ENCODE measurements at places on chromosomes 11 and 22. TPM values are rescaled to one million over a fixed set of nuclear protein-coding genes. Genes with fewer than 3 reads are reported as not detected.
A peak's percentile ranks its signal among the peaks of the same experiment; 100 is the strongest.

DNA sequence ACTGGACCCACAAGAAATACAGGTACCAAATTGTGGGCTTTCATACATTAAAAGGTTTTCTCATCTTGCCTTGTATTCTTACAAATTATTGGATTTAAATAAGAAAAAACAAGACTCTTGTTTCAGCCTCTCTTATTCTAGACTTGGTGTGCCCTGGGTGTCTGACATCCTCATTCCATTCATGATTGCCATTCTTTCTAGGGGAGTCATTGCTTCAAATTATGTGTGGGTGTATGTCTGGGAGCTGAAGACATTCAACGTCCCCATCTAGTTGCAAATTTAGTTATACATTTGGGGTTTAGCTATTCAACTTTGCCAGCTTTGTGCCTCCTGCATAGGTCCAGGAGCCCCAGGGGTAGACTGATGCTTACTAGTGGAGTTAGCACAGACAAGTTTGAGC lies 18.1 kb downstream of the MAML2 start:
- DNase-seq, result no peak

NNMT gene
- total RNA-seq, result 250 TPM

GRCh38 chr11:2853997-2854560 lies 31.5 kb downstream of the CDKN1C start:
- no peak for DNase-seq

FIBIN gene
- total RNA-seq, result 30.9 TPM

- DNase-seq, result peak; percentile 27
Observed at GRCh38 chr11:84564180-84564866, 1062.8 kb downstream of the DLG2 start.

OR2AT4 gene
- not detected for total RNA-seq

DNA sequence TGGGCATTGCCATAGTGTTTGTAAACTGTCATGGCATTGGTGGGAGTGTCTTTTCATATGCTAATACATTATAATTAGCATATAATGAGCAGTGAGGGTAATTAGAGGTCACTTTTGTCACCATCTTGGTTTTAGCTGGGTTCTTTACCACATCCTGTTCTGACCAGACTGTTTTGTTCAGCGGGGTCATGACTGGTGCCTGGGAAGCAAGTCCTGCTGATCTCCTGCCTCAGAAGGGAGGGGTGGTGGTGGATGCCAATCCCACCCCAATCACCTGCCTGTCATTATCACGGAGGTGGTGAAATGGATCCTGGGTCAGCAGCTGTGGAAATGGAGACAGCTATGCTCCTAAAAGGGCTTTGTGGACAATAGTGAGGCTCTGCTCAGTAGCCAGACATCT lies 31.2 kb downstream of the IL18 start:
- DNase-seq, result no peak

CHID1 gene
- 57.8 TPM for total RNA-seq

DNA sequence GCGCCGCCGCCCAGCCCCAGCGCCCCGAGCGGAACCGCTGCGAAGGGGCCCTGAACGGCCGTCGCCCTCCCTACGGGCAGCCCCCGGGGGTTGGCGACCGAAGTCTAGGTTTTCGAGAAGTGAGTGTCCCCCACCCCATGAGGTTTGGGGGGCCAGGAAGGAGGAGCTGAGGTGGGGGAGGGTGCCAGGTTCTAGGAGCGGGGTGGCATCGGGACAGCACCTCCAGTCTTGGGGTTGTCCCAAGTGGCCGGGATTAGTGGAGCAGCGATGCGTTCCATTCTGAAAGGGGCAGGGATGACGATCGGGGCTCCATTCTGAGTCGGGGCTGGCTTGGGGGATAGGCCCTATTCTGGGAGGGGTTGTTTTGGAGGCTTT lies 408 bp downstream of the PPP2R5B start:
- DNase-seq, result peak; percentile 58

TESMIN gene
- total RNA-seq, result 1.1 TPM

GRCh38 chr11:102560555-102561011 lies 30.0 kb upstream of the MMP7 start:
- peak; percentile 34 for DNase-seq

RRP8 gene
- total RNA-seq, result 22.6 TPM

DNA sequence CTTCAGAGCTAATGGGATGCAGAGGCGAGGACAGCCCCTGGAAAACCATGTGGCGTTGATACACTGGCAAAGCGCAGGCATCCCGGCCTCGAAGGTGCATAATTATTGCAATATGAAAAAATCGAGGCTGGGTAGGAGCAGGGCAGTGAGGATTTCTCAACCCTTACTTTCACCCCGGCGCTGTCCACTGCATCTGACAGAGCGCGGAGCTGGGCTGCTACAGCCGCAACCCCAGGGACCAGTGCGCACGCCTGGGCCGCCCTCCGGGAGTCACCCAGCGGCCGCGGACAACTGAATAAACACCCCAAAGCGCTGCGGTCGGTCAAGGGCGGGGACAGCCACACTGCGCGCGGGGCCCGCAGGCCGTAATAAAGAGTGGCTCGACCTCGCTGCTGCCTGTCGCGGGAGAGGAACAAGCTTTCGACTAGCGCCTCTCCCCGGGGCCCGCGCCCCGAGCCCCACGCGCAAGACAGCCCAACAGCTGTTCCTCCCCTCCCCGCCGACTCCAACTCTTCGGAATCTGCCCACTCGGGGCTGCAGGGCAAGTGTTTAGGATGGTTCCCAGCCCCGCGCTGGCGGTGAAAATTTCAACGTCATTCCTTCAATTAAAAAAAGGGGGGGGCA lies 3.6 kb upstream of the WT1 start:
- peak; percentile 45 for DNase-seq

DNA sequence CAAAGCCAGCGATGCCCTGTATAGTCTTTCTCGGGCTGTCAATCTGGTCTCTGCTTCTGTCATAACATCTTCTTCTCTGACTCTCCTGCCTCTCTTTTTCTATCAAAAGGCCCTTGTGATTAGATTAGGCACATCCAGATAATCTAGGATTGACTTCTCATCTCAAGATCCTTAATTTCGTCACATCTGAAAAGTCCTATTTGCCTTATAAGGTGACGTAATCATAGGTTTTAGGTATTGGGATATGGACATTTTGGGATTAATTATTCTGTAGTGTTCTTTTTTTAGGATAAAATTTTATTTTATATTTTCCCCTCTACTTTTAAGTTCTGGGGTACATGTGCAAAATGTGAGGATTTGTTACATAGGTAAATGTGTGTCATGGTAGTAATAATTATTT lies 480.8 kb upstream of the CCDC90B start:
- no peak for DNase-seq

DNA sequence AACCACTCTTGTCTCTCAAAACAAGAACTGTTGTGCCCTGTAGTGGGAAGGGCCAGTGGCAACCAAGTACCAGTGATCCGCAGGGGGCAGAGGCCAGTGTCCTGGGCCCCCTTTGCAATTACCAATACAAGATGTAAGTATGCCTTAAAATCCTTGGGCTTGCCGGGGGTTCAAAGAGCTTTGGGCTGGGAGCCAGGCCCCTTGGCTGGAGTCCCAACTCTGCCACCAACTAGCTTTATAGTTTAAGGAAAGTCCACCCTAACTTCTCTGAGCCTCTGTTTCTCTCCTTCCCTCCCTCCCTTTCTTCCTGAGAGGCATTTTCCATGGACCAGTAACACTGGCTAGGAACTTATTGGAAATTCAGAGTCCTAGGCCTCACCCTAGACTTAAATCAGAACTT lies 15.5 kb downstream of the CLMP start:
- no peak for DNase-seq

- DNase-seq, result no peak
Observed at GRCh38 chr11:94738746-94739145, 29.4 kb upstream of the AMOTL1 start.

DNA sequence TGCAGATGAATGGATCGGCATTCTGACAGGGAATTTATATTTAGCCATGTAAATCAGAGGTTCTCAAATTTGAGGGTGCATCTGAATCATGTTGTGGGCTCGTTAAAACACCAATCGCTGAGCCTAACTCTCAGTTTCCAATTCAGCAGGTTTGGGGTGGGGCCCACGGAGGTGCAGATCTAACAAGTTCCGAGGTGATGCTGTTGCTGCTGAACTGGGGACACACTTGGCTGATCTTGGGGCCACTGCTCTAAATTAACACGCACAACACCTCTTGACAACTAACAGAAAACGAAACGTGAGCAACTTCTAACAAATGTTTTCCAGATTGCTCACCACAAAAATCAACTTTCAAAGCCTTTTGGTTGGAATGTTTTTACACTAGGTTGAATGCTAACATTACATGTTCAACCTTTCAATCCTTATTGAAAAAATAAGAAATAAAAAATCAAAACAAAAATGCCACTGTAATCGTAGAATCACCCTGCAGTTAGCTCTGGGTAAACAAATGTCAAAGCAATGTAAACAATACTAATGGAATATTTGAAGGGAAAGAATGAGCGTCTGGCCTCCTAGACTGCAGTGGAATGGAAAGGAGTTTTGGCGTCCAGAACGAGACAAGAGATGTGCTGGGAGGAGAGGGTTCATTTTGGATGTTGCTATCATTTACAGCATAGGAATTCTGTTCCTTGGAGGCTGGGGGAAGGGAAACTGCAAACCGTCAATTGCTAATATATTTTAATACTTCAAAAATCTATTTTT lies 68.3 kb upstream of the SLC6A5 start:
- no peak for DNase-seq

GRCh38 chr11:65148657-65149056 lies 14.3 kb upstream of the SYVN1 start:
- no peak for DNase-seq

RIMBP3C gene
- not detected for total RNA-seq

KRTAP5-10 gene
- total RNA-seq, result not detected

GRCh38 chr11:95339086-95339901 lies 108.3 kb upstream of the SESN3 start:
- no peak for DNase-seq

DNA sequence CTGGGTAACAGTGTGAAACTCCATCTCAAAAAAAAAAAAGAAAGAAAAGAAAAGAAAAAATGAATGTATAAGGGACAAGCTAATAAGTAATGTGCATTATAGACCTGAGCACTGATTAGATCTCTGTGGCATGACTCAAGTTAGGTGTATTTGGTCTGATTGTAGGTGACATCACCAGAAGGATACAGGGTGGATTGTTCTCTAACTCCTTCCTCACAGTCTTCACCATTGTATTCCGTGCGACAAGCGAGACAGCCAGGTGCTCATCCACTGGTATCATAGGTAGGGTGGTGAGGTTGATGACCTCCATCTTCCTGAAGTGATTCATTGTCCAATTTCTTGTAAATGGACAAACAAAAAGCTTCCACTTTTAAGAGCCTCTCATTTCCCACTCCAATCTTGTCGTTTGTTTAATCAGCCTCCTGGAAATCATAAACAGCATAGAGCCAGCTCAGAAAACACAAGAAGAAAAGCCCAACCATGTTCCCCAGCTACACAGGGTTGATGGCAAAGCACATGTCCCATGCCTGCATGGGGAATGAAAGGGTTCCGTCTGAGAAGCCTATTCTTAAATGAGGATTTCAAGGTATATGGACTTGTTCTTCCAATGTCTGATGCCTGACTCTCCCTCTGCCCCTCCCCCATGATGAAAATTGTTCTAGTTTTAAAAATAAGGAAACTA lies 6.2 kb downstream of the FAM227A start:
- no peak for DNase-seq

DNA sequence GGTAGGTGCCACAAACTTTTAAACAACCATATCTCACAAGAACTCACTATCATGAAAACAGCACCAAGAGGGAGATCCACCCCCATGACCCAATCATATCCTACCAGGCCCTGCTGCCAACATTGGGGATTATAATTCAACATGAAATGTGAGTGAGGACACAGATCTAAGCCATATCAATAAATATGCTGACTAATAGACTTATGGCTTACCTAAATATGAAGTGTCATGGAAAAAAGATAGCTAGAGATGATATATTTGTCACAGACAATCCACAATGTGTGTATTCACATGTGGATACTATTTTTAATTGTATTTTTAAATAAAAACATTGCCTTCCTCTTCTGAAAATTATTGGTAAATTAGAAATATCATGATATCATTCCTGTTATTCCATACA lies 38.2 kb upstream of the RAB38 start:
- DNase-seq, result no peak

MS4A8 gene
- total RNA-seq, result 8.9 TPM

GRCh38 chr11:62338218-62338617 lies 970 bp downstream of the ASRGL1 start:
- DNase-seq, result no peak

GRCh38 chr22:31695423-31695822 lies 33.4 kb upstream of the PISD start:
- DNase-seq, result no peak

OR5P2 gene
- total RNA-seq, result 0.55 TPM

DNA sequence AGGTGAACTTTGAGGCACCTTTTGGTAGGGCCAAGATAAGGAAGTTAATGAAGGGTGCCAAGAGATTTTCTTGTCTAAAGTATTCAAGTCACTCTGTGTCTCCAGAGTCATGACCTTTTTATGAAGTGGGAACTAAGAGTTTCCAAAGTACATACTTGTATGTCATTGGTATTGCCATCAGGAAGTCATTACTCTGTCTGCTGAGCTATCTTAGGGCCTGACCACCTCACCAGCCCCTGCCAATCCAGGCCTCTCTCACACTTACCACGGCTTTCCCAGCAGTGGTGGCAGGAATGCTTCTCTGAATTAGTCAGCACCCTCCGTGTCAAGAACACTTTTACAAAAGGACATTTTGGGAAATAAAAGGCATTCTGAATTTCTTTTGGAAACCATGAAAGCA lies 192.8 kb upstream of the MTNR1B start:
- DNase-seq, result no peak

SEC14L6 gene
- total RNA-seq, result 0.58 TPM

C11orf91 gene
- total RNA-seq, result not detected

LSP1 gene
- 78.8 TPM for total RNA-seq

SAA2 gene
- 60.7 TPM for total RNA-seq

- DNase-seq, result no peak
Observed at GRCh38 chr11:112211536-112211935, 14.7 kb upstream of the PTS start.

- DNase-seq, result no peak
Observed at GRCh38 chr22:48659404-48659996, 1168.2 kb downstream of the BRD1 start.
